PC-3 (cell line): ENCODE measurements at places on chromosomes 1 and 21. TPM values are rescaled to one million over a fixed set of nuclear protein-coding genes. Genes with fewer than 3 reads are reported as not detected.

The FBXO2 gene
- total RNA-seq: 13.4 and 15.3 TPM in 2 replicates

The ELF3 gene
- total RNA-seq: 399 and 460 TPM in 2 replicates

DNA sequence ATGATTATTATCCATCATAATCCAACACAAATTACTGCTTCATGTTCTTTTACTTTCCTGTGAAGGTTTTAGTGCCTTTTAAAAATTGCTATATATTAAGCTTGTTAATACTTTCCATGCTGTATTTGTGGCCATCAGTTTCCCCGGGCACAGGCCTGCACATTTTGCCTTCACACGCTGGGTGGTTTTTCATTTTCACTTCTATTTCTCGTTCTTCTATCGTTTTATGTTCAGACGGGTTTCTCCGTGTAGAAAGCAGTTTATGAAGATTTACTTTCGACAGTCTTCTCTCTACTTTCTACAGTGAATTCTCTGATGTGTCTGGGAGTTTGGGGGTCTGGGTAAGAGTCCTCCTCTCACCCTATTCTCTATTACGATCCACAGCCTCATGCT lies 9.5 kb downstream of the RUNX3 start:
- no peak for DNase-seq

- no peak for DNase-seq
These were observed 26.5 kb upstream of the MRPS6 start for GRCh38 chr21:34046917-34047316.

DNA sequence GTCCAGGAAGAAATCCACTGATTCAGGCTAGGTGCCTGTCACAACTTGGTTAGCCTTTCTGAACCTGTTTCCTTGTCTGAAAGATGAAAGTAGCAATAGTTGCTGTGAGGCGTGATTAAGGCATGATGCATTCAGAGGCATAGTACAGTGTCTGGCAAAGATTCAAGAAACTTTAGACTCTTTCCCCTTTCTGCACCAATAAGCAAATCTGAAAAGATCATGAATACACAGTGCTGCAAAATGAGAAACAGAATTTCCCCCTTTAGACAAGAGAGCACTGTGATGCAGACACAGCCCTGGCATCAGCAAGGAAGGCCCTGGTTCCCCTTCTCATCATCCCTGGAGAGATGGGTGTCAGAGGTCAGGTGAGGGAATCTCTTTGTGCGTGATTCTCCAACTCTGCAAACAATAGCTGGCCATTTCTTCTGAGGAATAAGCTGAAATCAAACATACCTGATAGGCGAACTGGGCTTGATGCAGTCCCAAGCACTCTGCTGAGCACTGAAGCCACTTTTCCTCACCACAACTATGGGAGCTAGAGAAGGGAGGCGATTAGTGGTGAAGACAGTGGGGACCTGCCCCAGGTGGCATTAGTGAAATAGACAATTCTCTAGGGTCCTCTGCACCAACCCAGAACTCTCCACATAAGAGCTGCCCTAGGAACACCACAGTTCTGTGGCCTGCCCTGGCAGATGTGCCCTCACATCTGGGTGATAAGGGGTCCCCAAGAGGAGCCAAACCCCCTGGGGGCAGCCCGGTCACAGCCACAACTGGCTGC lies 41.7 kb downstream of the ITPKB start:
- peak; percentile 97 for DNase-seq

GRCh38 chr1:225881959-225882693 lies at the start of gene TMEM63A:
TSS of gene TMEM63A (minus strand) at chr1:225882380. CDS start at chr1:225877580, 4,800 bp downstream.
- peak; percentile 95 for DNase-seq

GRCh38 chr1:194230351-194231144 lies 1044.1 kb upstream of the B3GALT2 start:
- no peak for DNase-seq
